ENCODE measurements at places on chromosomes 4 and X. TPM values are rescaled to one million over a fixed set of nuclear protein-coding genes. Genes with fewer than 3 reads are reported as not detected.
A peak's percentile ranks its signal among the peaks of the same experiment; 100 is the strongest.

Gene HS6ST2
- not detected for total RNA-seq

Gene ZAR1
- not detected for total RNA-seq

Gene H2BW2
- total RNA-seq: not detected

Gene KLF8
- 2.8 TPM for total RNA-seq

Gene GAGE12H
- not detected for total RNA-seq

- H3K4me1 ChIP-seq: peaks cover 15% of the 10 kb centered on the region
- H3K36me3 ChIP-seq: peaks cover 5% of the 10 kb centered on the region
- H3K4me3 ChIP-seq: no peak overlapping the region
- H3K27me3 ChIP-seq: no peaks in the 10 kb centered on the region
- no peak for DNase-seq
Measured at GRCh38 chrX:134721766-134722532, 63.7 kb upstream of the PLAC1 start.

GRCh38 chr4:55124322-55125076 lies 896 bp downstream of the KDR start:
- peaks cover 7% of the 10 kb centered on the region for H3K4me1 ChIP-seq
- no peak overlapping the region for H3K27ac ChIP-seq
- peaks cover 38% of the 10 kb centered on the region for H3K27me3 ChIP-seq

DNA sequence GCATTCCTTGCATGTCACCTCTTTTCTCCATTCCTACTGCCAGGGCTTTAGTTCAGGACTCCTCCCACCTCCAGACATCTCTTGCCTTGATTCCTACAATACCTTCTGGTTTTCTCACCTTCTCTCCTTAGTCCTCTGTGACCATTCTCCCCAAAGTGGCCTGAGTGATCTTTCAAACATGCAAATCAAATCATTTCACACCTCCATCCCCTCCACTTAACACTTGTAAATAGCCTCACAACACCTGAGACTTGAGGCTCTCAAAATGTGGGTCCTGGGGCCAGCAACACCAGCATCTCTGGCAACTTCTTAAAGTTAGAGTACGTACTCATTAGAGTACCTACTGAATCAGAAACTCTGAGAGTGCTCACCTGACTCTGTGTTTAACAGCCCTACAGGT lies 68.4 kb downstream of the RTL9 start:
- no peak for DNase-seq
- H3K36me3 ChIP-seq: no peaks in the 10 kb centered on the region
- no peak overlapping the region for H3K27ac ChIP-seq
- no peaks in the 10 kb centered on the region for H3K4me1 ChIP-seq

DNA sequence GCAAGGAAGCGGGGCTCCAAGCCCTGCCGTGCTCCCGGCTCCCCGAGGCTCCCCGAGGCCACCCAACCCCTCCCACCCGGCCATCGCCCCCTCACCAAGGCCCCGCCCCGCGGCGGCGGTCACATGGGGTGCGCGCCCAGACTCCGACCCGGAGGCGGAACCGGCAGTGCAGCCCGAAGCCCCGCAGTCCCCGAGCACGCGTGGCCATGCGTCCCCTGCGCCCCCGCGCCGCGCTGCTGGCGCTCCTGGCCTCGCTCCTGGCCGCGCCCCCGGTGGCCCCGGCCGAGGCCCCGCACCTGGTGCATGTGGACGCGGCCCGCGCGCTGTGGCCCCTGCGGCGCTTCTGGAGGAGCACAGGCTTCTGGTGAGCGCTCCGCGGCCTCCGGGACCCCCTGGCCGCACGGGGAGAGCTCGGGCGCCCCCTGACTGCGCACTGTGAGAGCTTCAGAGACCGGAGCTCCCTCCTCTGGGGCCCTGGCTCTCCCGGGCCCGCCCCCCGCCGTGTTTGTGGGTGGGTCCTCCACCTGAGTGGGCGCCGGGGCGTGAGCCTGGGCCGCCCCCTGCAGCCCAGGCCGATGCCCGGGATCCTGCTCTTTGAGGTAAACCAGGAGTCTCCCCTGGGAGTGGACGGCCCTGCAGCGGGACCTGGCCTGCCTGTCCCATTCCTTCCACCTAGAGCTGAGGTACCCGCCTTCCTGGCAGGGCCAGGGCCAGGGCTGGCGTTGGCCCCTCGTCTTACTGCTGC lies at the start of gene IDUA:
IDUA (plus strand) TSS at position 166 of the 745 bp plus-strand sequence; CDS start at position 207, 41 bp downstream.
- peak; percentile 89 for DNase-seq
- H3K36me3 ChIP-seq: no peaks in the 10 kb centered on the region
- H3K4me1 ChIP-seq: peaks cover 26% of the 10 kb centered on the region
- H3K27ac ChIP-seq: peak within 1 kb of the TSS; percentile 82
- H3K27me3 ChIP-seq: no peaks in the 10 kb centered on the region

DNA sequence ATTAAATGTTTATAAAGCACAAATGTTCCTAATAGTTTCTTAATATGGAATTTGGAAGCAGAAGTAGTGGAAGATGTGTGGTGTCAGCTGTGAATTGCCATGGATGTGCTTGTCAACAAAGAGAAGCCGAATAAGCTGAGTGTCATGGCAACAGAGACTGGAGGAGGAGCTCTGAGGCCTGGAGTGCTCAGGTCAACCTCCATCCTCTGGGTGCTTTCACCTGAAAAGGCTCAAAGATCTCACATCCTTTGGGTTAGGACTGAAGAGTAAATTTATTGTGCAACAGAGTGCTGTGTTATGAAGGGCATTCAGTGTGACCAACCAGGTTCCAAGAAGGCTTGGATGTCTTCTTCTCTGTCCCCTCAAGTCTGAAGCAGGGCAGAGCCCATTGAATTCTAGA lies 18.7 kb downstream of the SGMS2 start:
- no peak for DNase-seq
- peaks cover 20% of the 10 kb centered on the region for H3K27me3 ChIP-seq

- no peak overlapping the region for H3K27ac ChIP-seq
- no peak overlapping the region for H3K4me3 ChIP-seq
- no peaks in the 10 kb centered on the region for H3K4me1 ChIP-seq
- DNase-seq: no peak
- H3K36me3 ChIP-seq: no peaks in the 10 kb centered on the region
- no peaks in the 10 kb centered on the region for H3K27me3 ChIP-seq
Measured at GRCh38 chr4:148842843-148843242, 400.6 kb upstream of the NR3C2 start.

DNA sequence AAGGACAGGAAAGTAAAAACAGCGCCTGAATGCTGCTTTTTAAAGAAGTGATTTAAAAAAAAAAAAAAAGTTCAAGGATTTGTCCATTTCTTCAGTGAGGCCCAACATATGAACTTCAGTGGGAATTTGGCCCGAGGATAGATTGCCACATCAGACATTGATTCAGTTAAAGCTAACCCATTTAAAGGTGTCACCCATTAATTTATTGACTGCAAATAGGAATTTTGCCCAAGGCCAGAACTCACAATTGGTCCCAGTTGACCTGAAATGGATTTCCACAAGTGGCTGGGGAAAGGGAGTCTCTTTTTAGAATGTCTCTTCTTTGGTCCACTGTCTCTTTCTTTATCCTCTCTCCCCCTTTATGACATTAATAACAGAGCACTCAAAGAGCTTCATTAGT lies 86.5 kb upstream of the RPL34 start:
- peak overlapping the region; percentile 45 for H3K27ac ChIP-seq
- peaks cover 19% of the 10 kb centered on the region for H3K36me3 ChIP-seq
- DNase-seq: no peak
- no peaks in the 10 kb centered on the region for H3K27me3 ChIP-seq
- no peak overlapping the region for H3K4me3 ChIP-seq
- peaks cover 68% of the 10 kb centered on the region for H3K4me1 ChIP-seq

DNA sequence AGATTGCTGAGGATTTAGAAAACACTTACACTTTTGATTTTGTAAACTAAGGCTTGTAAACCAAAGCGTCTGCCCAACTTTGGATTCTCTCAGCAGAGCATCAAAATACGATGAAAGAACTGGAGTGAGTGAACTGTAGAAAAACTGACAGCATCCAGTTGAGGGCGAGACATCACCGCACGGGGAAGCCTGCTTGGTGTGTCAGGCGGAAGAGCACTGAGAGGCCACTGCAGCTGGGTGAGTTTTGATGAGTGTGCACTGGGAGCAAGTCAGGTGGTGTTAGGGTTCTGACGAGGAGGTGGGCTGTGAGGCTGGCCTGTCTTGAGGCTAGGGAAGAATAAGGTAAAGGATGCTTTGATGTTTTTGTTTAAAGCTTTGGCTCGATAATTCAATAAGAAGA lies 46.8 kb upstream of the CLDN24 start:
- no peaks in the 10 kb centered on the region for H3K36me3 ChIP-seq
- no peak for DNase-seq
- H3K27me3 ChIP-seq: no peaks in the 10 kb centered on the region
- no peaks in the 10 kb centered on the region for H3K4me1 ChIP-seq
- H3K27ac ChIP-seq: no peak overlapping the region
- no peak overlapping the region for H3K4me3 ChIP-seq

GRCh38 chr4:71689822-71690221 lies 94.1 kb downstream of the GC start:
- no peaks in the 10 kb centered on the region for H3K36me3 ChIP-seq
- no peaks in the 10 kb centered on the region for H3K4me1 ChIP-seq
- H3K27me3 ChIP-seq: peaks cover 2% of the 10 kb centered on the region
- no peak for DNase-seq
- H3K27ac ChIP-seq: no peak overlapping the region

GRCh38 chr4:182808673-182809416 lies 108.3 kb downstream of the DCTD start:
- H3K27me3 ChIP-seq: peaks cover 6% of the 10 kb centered on the region
- DNase-seq: peak; percentile 70
- H3K36me3 ChIP-seq: peaks cover 2% of the 10 kb centered on the region
- no peak overlapping the region for H3K27ac ChIP-seq
- no peak overlapping the region for H3K4me3 ChIP-seq
- peaks cover 18% of the 10 kb centered on the region for H3K4me1 ChIP-seq

DNA sequence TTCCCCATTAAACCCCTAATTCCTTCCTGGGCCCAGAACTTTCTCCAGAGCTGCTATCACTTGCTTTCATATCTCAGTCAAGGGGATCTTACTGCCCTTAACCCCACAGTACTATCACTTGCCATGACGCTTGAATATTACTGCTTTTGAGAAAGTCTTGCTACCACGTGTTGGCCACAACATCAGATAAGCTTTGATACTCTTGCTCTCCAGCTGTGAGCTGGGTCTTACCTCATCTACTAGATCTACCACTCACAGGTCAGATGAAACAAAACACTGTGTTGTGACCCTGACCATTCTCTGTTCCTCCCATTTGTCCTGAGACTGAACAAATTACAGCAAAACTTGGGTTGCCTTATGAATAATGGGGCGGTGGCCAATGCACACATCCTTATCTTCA lies 12.1 kb upstream of the TAPT1 start:
- no peaks in the 10 kb centered on the region for H3K36me3 ChIP-seq
- no peaks in the 10 kb centered on the region for H3K4me1 ChIP-seq
- H3K27me3 ChIP-seq: peaks cover 3% of the 10 kb centered on the region
- H3K27ac ChIP-seq: no peak overlapping the region
- DNase-seq: peak; percentile 39
- H3K4me3 ChIP-seq: no peak overlapping the region

DNA sequence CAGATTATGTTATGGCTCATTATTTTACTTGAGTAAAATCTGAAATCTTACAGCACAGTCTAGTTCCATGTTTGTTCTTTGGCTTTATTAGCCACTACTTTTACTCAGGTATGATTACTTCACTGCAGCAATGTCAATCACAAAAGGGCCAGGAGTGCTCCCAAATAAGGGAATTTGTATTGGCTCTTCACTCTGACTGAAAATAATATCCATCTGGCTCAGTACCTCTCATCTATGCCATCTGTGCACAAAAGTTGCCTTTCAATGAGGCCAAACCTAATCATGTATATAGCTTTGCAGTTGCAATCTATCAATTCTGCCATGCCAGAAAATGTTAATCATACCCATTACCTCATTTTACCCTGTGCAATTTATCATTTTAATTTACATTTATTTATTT lies 161.1 kb downstream of the TECRL start:
- no peak overlapping the region for H3K4me3 ChIP-seq
- H3K4me1 ChIP-seq: no peaks in the 10 kb centered on the region

DNA sequence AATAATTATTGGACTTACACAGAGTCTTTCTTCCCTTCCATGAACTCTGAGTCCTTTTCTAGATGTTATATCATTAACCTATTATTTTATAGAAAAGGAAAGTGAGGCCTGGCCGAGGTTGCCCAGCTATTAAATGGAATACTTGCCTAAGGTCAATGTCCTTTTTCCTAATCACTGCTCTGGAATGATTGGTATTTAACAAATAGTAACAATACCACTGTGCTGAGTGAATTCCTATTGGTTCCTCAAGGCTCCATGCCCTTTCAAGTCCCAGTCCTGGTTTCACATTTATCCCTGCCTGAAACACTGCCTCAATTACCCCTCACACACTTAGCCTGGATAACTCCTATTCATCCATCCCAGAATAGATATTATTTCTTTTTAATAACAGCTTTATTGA lies 6.2 kb downstream of the TCEAL9 start:
- no peak overlapping the region for H3K27ac ChIP-seq
- H3K4me1 ChIP-seq: no peaks in the 10 kb centered on the region
- no peaks in the 10 kb centered on the region for H3K36me3 ChIP-seq
- DNase-seq: no peak
- H3K4me3 ChIP-seq: no peak overlapping the region

GRCh38 chr4:6281436-6282313 lies 12.0 kb downstream of the WFS1 start:
- H3K27me3 ChIP-seq: peaks cover 5% of the 10 kb centered on the region
- no peak for DNase-seq
- H3K4me1 ChIP-seq: peaks cover 13% of the 10 kb centered on the region
- H3K27ac ChIP-seq: no peak overlapping the region

- peaks cover 9% of the 10 kb centered on the region for H3K27me3 ChIP-seq
- H3K4me3 ChIP-seq: no peak overlapping the region
- no peak for DNase-seq
- no peak overlapping the region for H3K27ac ChIP-seq
Measured at GRCh38 chr4:48470137-48470536, 13.0 kb upstream of the SLC10A4 start.

- H3K4me3 ChIP-seq: no peak overlapping the region
- no peaks in the 10 kb centered on the region for H3K4me1 ChIP-seq
- no peaks in the 10 kb centered on the region for H3K27me3 ChIP-seq
Measured at GRCh38 chrX:117538178-117539089, 578.2 kb downstream of the KLHL13 start.

All from activated CD8-positive, alpha-beta T cell treated with anti-CD3 and anti-CD28 coated beads, Interleukin-2, amount 10 ng/mL, durations not matched to agents 7 days and 5 days (primary cell).